ENCODE measurements at places on chromosomes 1 and 21.

DNA sequence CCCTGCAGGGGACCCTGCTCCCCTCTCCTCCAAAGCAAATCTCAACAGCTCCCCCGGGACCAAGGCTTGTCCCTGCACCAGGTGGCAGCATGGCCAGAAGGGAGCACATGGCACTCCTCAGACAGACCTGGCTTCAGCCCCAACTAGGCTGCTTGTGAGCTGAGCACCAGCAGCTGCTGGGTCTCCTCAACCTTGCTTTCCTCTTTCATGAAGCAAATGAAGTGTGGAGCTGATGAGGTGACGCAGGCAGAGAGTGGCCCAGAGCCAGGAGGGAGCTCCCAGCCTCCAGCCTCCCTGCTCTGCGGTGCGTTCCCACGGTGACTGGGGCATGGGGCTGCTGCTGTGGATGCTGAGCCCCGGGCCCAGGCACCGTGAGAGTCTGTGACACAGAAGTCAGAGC is 34.0 kb downstream of the MEGF6 start:
- no peak for DNase-seq

GRCh38 chr1:44025816-44026215 is 5.4 kb downstream of the SLC6A9 start:
- DNase-seq = no peak

DNA sequence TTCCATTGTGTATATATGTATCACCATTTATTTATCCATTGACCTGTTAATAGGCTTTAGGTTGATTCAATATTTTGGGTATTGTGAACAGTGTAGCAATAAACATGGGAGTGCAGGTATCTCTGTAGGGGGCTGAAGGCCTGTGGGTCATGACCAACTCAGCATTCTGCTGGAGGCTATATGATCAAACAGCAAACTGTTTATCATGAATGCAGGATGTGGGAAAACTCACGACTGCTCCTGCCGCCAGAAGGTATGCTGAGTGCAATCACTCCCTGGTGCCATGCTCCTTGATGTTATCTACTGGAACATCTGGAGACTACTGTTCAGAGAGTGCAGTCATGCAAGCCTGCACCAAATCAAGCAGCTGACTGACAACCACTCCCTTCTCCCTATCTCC is 275.2 kb downstream of the COL11A1 start:
- DNase-seq = no peak

DNA sequence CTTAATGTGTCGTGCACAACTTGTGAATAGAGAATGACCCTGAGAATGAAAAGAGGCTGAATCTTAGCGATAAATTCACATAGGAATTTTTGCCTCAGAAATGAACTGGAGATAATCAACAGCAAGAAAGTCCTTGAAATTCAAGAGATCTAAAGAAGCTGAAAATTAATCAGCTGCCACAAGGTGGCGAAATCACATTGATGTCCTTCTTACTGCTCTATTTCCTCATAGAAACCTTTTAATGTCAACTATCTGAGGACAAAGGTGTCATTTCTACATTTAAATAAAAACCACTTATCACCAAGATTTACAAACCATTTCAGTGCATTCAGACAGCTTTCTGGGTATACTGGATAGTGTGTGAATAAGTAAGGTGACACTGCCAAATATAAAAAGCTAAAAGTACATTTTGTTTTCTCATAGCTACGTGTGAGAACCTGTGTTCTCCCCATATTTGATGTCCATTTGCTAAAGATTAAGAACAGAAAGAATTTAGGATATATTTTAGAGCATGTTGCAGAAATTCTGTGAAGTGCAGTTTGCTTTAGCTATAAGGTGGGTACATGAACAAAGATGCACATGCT is 485.3 kb upstream of the PTBP2 start:
- no peak for DNase-seq

DNA sequence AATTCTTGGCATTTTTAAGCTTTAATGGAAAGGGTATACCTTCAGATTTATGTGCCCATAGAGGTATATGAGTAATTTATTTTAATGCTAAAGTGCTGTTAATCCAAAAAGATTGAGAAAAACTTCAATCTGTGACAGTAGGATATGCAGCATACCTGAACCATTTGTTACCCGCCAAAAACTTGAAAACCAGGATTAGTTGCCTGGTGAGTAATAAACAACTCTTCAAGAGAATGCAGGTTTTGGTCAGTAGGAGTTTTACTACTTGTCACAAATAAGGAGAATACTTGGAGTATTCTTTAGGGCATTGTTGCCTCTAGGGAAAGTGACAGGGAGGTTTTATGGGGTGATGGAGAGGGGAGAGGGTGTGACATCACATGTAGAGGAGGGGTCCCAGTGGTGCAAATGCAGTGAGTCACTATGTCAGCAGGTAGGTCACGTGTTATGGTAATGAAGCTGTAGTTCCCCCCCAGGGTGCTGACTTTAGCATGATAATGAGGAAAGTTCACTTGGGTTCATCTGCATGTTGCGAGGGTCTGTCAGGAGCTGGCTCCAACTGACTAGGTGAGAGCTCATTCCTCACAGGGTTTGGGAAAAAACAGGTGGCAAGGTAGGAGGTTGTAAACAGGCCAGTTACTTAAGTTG is 23.1 kb downstream of the USP25 start:
- no peak for DNase-seq

DNA sequence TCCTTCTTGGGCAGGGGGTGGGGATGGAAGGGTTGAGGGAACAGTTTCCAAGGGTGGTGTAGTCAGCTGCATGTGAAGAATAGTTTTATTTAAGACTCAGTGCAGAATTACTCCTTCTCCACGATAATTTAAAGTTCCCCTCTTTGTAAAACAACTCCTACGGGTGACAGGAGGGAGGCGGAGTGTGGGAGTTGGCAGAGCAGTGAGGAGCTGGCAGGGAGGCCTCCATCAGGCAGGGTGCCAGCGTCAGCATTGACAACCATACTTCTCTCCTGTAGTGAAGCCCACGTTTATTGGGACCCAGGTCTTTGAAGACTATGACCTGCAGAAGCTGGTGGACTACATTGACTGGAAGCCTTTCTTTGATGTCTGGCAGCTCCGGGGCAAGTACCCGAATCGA is 93.8 kb downstream of the MTR start:
- DNase-seq = no peak

DNA sequence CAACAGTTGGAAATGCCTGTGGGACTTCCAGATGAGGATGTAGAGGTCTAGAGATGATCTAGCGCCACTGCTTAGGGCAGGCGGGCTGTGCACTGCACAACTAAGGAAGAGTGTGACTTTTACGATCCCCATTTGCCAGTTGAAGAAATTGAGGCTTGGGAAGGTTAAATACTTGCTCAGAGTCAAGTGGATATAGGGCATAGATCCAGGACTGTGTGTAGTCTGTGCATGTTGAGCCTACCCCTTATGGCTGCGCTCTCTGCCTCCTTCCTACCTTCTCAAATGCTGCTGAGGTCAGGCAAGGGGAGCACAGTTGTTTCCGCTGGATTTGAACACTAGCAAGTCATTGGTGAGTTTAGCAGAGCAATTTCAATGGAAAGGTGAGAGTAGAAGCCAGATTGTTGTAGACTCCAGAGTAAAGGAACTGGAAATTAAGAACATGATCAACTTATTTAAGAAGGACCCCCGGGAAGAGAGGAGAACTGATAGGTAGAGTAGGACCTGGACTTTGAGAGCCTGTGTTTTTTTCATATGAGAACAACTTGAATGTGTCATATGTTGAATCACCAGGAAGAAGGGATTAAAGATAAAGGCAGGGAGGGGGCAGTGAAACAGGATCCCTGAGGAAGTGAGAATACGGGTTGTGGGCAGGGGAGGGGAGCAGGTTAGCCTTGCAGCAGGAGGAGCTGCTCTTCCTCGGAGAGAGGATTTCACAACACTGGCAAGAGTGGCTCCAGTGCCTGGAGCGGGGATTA is 2.7 kb downstream of the CAPN2 start:
- no peak for DNase-seq

- DNase-seq = no peak
Measured at GRCh38 chr1:57799490-57800115, 375.7 kb upstream of the DAB1 start.

DNA sequence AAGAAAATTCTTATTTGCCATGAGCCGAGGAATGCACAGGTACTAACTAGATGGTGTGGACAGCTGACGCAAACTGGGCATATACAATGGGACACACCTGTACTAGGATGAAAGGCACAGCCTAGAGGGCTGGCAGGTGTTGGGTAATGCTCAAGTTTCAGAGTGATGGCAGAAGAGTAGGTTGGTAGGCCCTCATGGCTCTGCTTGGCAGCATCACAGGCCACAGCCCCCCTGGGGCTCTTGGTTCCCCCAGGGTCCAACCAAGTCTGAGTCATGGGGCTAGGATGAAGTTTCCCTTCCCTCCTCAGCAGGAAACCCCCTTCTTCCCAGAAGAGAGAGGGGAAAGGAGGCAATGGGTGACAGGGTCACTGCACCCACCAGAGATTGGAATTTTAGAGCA is 35.2 kb downstream of the SPEN start:
- no peak for DNase-seq

DNA sequence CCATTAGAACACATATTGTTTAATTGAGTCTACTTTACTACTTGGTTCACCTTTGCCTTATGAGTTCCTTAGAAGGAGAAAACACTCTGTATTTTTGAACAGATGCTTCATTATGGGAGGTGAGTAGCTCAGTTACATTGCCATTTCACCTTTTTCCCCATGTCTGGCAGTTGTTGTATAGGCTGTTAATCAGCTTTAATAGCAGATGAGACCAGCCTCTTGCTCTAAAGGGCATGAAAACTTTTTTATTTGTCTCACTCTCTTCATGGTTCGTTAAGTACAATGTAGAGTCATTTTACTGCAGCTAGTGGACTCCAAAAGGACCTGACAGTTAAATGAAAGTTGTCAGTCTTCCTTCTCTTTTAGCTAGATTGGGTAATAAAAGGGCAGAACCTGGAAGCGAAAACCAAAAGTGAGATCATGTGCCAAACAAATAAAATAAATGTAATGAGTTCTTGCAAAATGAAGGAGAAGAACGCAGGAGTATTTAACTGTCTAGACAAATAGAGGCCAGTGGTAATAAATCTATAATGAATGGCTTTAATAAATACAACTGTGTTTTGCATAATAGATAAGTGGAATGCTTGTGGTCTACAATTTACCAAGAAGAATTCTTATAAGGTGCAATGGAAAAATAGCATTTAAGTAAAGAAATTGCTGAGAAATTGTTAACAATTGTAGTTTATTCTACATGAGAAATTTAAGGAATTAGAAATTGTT is 180.0 kb upstream of the NEGR1 start:
- DNase-seq = no peak

- no peak for DNase-seq
Measured at GRCh38 chr1:225707824-225708223, 54.9 kb upstream of the ENAH start.

GRCh38 chr1:7888248-7889081 is 35.6 kb upstream of the UTS2 start:
- no peak for DNase-seq

- no peak for DNase-seq
Measured at GRCh38 chr1:151947140-151947539, 37.8 kb upstream of the THEM4 start.

DNA sequence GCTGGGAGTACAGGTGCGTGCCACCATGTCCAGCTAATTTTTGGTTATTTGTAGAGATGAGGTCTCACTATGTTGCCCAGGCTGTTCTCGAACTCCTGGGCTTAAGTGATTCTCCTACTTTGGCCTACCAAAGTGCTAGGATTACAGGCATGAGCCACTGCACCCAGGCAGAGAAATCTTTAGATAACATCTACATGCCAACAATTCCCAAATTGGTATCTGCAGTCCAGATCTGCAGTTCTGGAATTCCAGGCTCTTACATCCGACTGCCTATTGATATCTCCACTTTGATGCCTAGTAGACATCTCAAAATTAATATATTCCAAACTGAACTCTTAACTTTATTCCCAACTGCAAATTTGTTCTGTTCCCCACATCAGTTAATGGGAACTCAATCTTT is 23.3 kb downstream of the INAVA start:
- no peak for DNase-seq

DNA sequence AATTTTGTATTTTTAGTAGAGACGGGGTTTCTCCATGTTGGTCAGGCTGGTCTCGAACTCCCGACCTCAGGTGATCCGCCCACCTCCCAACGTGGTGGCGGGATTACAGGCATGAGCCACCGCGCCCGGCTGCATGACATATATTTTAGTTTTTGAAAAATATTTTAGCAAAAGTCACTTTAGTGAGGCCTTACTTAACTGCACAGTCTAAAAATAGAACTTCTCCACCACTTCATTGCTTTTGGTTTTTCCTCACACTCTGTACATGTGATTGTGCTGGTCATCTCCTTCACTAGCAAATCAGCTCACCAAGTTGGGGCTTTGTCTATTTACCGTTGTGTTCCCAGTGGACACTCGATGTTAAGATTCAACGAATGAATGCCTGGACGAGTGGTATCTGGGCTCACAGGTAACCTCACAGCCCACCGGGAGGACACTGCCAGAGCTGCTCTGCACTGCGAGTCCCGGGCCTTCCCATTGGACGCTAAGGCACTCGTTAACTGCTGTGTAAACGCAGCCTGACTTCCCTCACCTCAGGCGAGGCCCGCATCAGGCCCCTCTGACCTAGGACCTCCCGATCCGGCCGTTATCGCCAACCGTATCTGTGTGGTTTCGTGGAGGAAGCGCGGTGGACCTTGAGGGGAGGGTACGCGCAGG is 14.0 kb upstream of the ZNF692 start:
- DNase-seq = no peak

- no peak for DNase-seq
Measured at GRCh38 chr1:184792450-184792969, 37.9 kb upstream of the EDEM3 start.

DNA sequence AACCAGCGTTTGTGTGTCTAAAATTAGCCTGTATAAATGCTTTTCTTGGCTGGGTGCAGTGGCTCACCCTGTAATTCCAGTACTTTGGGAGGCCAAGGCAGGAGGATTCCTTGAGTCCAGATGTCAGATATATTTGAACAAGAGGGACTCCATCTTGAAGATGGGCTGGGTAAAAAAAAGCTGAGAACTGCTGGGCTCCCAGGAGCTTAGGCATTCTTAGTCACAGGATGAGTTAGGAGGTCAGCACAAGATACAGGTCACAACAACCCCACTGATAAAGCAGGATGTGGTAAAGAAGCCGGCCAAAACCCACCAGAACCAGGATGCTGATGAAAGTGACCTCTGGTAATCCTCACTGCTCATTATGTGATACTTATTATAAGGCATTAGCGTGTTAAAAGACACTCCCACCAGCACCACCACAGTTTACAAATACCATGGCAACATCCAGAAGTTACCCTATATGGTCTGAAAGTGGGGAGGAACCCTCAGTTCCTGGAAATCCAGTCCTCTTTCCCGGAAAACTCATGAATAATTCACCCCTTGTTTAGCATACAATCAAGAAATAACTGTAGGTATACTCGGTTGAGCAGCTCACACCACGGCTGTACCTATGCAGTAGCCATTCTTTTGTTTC is 36.2 kb upstream of the ZNF496 start:
- DNase-seq = no peak

DNA sequence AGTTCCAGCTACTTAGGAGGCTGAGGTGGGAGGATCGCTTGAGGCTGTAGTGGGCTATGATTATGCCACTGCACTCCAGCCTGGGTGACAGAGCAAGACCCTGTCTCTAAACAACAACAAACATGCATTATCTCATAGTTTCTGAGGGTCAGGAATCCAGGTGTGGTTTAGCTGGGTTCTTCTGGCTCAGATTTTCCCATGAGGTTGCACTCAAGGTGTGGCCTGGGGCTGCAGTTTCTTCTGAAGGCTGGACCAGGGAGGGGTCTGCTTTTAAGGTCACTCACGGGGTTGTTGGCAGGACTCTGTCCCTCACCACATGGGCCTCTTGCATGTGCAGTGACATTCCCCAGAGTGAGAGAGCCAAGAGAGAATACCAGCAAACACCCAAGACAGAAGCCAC is 77.0 kb downstream of the EPHB2 start:
- no peak for DNase-seq

GRCh38 chr1:27521336-27521831 is 31.4 kb upstream of the WASF2 start:
- no peak for DNase-seq

All from esophagus squamous epithelium (tissue), 5 donors.